ENCODE measurements at places on chromosomes 11 and 22.

GRCh38 chr11:38305682-38306081, 1707.6 kb upstream of the RAG2 start:
- no peak for DNase-seq

- peak; percentile 23 for DNase-seq
These were observed 23.1 kb upstream of the MICAL2 start for GRCh38 chr11:12087075-12088004.

- DNase-seq = no peak
These were observed 126.9 kb upstream of the CHORDC1 start for GRCh38 chr11:90349731-90350130.

GRCh38 chr11:73856031-73856567, 20.5 kb downstream of the COA4 start:
- no peak for DNase-seq

DNA sequence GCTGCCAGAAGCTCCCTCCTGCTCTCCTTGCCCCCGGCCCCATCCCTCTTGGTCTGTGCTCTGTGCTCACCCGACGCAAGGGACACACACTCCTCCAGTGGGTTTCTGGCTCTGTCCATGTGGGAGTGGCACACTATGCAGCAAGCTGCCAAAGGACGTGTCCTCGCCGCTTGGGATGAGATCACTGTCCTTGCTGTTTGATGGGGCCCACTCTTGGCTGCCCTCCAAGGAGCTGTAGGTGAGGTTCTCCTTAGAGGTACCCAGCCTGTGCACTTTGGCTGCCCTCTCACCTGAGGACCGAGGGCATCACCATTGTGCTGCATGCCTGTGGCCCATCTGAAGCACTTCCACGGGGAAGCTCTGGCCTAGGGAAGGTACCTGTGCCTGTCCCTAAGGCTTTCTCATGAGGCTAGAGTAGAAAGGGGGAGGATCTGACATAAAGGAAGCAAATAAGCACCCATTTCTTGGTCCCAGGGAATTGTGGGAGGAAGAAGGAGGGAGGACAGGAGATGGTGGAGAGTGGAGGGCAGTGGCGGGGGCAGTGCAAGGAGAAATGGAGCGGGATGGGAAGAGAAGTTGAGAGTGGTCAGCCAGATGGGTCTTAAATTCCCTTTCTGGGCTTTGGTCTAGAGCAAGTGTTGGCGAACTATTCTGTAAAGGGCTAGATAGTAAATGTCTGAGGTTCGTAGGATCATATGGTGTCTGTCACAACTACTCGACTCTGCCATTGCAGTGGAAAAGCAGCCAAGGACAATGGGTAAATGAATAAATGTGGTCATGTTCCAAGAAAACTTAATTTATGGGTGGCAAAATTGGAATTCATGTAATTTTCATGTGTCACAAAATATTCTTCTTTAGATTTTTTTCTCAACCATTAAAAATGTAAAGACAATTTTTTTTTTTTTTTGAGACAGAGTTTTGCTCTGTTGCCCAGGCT, 47.0 kb upstream of the AMPD3 start:
- DNase-seq = no peak

DNA sequence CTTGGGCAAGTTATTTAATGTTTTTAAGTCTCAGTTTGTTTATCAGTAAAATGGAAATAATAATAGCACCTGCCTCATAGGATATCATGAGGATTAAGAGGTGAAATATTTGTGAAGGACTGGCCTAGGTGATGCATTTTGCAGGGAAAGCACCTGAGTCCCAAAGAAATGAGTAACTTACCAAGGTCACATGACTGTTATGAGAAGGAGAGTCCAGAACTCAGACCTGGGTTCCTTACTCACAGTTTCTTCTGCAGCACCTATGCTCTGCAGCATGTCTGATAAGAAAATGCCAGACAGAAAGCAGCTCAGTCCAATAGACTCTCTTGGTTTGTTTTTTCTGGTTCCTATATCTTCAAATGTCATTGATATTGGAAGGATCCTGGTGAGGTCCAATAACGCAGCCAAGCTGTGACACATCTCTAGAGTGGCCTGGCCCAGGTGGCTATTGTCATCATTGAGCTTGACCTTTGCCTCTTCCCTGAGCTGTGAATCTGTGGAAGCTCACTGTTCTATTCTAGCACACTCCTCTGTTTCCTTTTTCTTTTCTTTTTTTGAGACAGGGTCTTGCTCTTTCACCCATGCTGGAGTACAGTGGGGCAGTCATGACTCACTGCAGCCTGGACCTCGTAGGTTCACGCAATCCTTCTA, 174.7 kb upstream of the NAV2 start:
- no peak for DNase-seq

- DNase-seq = no peak
These were observed 81.4 kb downstream of the TIMP3 start for GRCh38 chr22:32882774-32883530.

DNA sequence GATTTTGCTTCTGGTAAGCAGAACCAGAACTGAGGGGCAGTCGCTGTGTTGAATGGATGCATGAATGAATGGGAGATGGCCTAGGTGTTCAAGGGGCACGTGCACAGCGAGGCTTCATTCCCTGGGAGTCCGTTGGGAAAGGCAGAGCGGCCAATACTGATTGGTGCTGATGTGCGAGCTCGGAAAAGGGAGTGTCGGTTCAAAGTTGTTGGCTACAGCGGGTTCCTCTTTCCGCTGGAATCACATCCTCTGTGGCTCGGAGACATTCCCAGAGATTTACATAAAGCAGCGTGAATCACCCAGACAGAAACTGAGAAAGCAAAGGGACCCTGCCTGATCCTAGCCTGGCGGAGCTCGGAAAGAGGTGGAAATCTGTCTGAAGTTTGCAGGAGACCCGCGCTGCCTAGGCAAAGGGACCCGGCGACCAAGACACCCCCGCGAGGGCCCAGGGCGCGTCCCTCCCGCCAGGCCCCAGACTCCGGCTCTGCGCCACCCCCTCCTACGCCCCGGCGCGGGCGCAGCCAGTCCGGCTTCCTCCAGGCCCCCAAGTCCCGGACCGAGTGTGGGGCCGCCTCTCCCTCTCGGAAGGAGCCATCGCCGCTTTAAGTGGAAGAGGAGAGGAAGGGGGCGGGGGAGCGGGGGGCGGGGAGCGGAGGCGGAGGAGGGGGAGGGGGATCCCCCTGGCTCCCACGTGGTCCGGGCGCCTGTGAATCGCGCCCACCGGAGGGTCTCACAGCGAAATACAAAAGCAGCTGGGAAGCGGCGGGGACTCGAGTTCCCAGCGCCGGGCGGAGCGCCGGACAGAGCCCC, at the start of gene FJX1:
Gene FJX1, plus strand, starts transcription at position 774 of the 810 bp plus-strand sequence. CDS start 177 bp downstream, outside the sequence.
- peak; percentile 57 for DNase-seq

All from DMS153 (cell line).